Esophagus muscularis mucosa (tissue), 4 donors: ENCODE measurements at places on chromosomes 1 and 21.

GRCh38 chr1:175857756-175858155 is 114.4 kb upstream of the TNR start:
- no peak for DNase-seq

- no peak for DNase-seq
Observed at GRCh38 chr1:92619466-92620189, 132.9 kb upstream of the GFI1 start.

- no peak for DNase-seq
Observed at GRCh38 chr1:19360843-19361610, 48.9 kb downstream of the SLC66A1 start.

DNA sequence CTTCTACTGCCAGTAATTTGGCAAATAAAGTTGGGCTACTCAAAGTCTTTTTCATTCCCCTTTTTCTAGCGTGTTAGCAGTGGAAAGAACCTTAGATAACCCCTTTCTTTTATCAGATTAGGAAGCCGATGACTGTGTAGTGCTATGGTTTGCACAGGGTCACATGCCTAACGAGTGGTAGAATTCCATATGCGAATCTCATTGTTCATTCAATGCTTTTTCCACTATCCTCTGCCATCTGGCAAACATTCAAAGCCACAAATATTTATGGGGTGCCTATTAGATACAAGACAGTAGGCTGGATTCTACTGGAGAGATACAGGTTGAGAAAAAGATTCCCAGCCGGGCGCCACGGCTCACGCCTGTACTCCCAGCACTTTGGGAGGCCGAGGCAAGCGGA is 14.9 kb upstream of the IER5 start:
- DNase-seq: no peak

DNA sequence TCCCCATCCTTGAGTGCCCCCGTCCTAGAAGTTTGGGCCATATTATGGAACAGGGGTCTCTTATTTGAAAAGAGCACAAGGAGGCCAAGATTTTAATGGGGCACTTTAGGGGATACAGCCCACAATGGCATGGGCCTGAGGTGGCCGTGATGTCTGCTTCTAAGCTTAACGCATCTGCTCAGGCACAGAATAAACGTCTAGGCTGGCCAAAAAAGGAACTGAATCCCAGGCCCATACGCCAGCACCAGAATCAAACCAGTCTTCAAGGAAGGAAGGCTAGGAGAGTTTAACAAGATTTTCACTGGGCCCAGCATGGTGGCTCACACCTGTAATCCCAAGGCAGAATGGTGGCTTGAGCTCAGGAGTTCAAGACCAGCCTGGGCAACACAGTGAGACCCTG is 9.2 kb upstream of the SARS1 start:
- DNase-seq: no peak

- DNase-seq: no peak
Observed at GRCh38 chr1:56525489-56526041, 53.8 kb downstream of the PLPP3 start.
